Natural killer cell treated with Interleukin-12 subunit alpha and Interleukin-12 subunit beta and Interleukin-15 and Interleukin-18, amount 100 ng/mL, for 72 hours (primary cell): ENCODE measurements at places on chromosomes 12 and 14. TPM values are rescaled to one million over a fixed set of nuclear protein-coding genes. Genes with fewer than 3 reads are reported as not detected.
A peak's percentile ranks its signal among the peaks of the same experiment; 100 is the strongest.

- no peak overlapping the region for H3K27ac ChIP-seq
- no peak overlapping the region for H3K4me3 ChIP-seq
- no peaks in the 10 kb centered on the region for H3K36me3 ChIP-seq
- no peak for DNase-seq
- H3K4me1 ChIP-seq = no peaks in the 10 kb centered on the region
These were observed 40.0 kb upstream of the NR1H4 start for GRCh38 chr12:100433701-100434100.

- no peak overlapping the region for H3K27ac ChIP-seq
- no peaks in the 10 kb centered on the region for H3K27me3 ChIP-seq
- peaks cover 15% of the 10 kb centered on the region for H3K36me3 ChIP-seq
- no peak overlapping the region for H3K4me3 ChIP-seq
- DNase-seq = no peak
These were observed 32.2 kb upstream of the BCL11B start for GRCh38 chr14:99304208-99304607.

- no peaks in the 10 kb centered on the region for H3K36me3 ChIP-seq
- no peaks in the 10 kb centered on the region for H3K4me1 ChIP-seq
- no peak for DNase-seq
- H3K4me3 ChIP-seq = no peak overlapping the region
- no peaks in the 10 kb centered on the region for H3K27me3 ChIP-seq
These were observed 218.9 kb downstream of the ITPR2 start for GRCh38 chr12:26614011-26614616.

DNA sequence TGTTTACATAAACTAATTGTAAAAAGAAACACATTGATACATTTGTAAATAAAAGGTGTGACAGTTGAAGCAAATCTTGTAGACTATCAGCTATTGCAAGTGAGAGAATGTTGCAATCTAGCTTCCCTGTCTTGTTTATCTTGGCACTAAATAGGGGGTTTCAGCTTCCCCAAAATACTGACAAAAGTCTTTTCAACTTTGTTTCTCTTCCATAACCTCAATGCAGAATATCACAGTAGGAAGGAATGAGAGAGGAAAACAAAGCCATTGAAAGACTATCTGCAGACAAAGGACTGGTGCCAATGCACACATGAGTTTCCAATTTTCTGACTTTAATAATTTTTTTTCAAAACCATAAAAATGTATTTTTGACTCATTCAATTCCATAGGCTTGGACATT, 886.2 kb upstream of the MGAT4C start:
- DNase-seq = no peak
- no peaks in the 10 kb centered on the region for H3K4me1 ChIP-seq
- H3K4me3 ChIP-seq = no peak overlapping the region
- H3K27ac ChIP-seq = no peak overlapping the region

GRCh38 chr14:39434401-39434800, 2.2 kb upstream of the FBXO33 start:
- H3K4me1 ChIP-seq = peaks cover 23% of the 10 kb centered on the region
- H3K27me3 ChIP-seq = no peaks in the 10 kb centered on the region
- H3K36me3 ChIP-seq = no peaks in the 10 kb centered on the region
- no peak overlapping the region for H3K27ac ChIP-seq
- no peak overlapping the region for H3K4me3 ChIP-seq

GRCh38 chr12:116442946-116443345, 116.2 kb upstream of the MAP1LC3B2 start:
- no peaks in the 10 kb centered on the region for H3K27me3 ChIP-seq
- H3K4me3 ChIP-seq = no peak overlapping the region
- no peaks in the 10 kb centered on the region for H3K4me1 ChIP-seq

- no peak for DNase-seq
- peaks cover 5% of the 10 kb centered on the region for H3K27me3 ChIP-seq
- no peaks in the 10 kb centered on the region for H3K4me1 ChIP-seq
- H3K4me3 ChIP-seq = no peak overlapping the region
These were observed 48.4 kb downstream of the TSPAN11 start for GRCh38 chr12:30974746-30975500.

- peak overlapping the region; percentile 70 for H3K27ac ChIP-seq
- peaks cover 36% of the 10 kb centered on the region for H3K4me1 ChIP-seq
- H3K27me3 ChIP-seq = no peaks in the 10 kb centered on the region
- DNase-seq = peak; percentile 66
These were observed 32.4 kb downstream of the FERMT2 start for GRCh38 chr14:52918486-52918885.

DNA sequence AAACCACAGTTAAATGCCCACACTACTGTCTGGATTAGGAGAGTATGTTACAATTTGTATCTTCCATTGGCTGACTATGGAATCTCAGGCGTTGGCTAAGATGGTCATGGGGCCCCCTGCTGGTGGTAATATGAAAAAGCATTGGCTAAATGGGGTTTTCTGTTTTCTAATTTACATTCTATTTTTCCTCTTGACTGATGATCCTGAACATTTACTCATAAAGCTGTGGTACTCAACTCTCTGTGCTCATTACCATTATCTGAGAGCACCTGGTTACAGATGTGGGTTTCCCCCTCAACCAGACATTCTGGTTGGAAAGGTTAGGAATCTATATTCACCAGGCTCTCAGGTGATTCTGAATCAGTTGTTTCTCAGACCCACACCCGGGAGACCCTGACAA, 64.8 kb downstream of the WSCD2 start:
- no peaks in the 10 kb centered on the region for H3K36me3 ChIP-seq
- no peak overlapping the region for H3K4me3 ChIP-seq
- H3K4me1 ChIP-seq = no peaks in the 10 kb centered on the region
- no peak overlapping the region for H3K27ac ChIP-seq
- DNase-seq = no peak

DNA sequence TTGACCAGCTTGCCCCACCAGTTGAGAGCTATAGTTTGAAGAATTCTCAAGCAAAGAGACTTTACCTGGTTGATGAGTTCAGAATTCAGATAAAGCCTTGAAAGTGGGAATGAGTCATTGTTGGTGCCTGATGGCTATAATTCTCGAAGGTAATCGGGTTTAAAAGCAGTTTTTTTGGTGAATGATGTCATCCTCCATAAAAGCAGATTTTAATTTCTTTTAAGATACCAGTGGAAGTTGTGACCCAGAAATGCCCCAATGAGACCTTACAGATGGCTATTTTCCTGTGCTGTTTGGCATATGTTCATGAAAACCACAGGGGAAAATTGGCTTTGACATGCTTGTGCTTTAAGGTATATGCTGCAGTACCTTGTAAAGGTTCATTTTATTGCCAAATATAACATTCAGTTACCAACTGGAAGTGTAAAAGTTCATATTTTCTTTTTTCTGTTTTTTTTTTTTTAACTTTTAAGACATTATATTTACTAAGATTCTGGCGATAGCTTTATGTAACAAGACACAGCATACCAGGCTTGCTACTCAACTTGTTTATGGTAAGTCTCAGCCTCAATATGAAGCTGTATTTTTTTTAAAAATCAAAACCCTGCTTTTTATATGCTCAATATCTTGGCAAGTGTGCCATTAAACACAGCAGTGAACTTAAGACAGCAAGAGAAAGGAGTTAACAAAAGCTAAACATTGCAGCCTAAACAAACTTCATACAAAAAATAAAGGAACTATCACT, 119.3 kb downstream of the LMNTD1 start:
- H3K4me3 ChIP-seq = no peak overlapping the region
- H3K4me1 ChIP-seq = peaks cover 11% of the 10 kb centered on the region
- H3K27ac ChIP-seq = no peak overlapping the region
- H3K36me3 ChIP-seq = no peaks in the 10 kb centered on the region
- DNase-seq = no peak
- H3K27me3 ChIP-seq = no peaks in the 10 kb centered on the region

DNA sequence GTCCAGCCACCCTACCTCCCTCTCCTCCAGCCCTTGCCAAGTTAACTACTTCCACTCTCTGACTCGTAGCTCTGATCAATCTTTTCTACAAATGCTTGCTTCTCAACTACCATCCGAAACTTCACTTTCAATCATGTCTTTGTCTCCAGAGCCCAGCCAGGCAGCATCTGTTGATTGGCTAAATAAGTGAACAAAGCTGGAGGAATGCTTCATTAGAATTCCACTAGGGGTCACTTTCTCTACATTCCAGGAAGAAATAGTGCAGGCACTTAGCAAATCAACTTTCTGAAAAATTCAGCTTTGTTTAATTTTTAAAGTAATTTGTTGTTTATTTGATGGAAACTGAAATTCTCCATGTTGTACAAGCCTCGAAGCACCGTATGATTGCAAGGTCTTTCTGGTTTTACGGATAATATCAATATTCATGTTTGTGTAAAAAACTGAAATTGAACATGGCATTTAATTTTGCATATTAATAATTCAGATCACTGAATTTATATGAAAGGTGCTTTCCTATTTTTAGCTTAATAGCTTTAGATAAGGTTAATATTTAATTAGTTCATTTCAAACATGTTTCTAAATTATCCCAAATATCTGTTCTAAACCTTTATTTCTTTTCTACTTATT, 32.4 kb upstream of the HELB start:
- H3K27ac ChIP-seq = no peak overlapping the region
- no peaks in the 10 kb centered on the region for H3K36me3 ChIP-seq
- H3K27me3 ChIP-seq = no peaks in the 10 kb centered on the region
- peaks cover 2% of the 10 kb centered on the region for H3K4me1 ChIP-seq
- H3K4me3 ChIP-seq = no peak overlapping the region

NYNRIN gene
- not detected for total RNA-seq

P3H3 gene
- total RNA-seq = 1.3 TPM

KLHL42 gene
- 17.8 TPM for total RNA-seq

KRT82 gene
- not detected for total RNA-seq

CARMIL3 gene
- 0.10 TPM for total RNA-seq

M6PR gene
- total RNA-seq = 213 TPM
